ENCODE measurements at places on chromosomes 7 and 10. TPM values are rescaled to one million over a fixed set of nuclear protein-coding genes. Genes with fewer than 3 reads are reported as not detected.

DNA sequence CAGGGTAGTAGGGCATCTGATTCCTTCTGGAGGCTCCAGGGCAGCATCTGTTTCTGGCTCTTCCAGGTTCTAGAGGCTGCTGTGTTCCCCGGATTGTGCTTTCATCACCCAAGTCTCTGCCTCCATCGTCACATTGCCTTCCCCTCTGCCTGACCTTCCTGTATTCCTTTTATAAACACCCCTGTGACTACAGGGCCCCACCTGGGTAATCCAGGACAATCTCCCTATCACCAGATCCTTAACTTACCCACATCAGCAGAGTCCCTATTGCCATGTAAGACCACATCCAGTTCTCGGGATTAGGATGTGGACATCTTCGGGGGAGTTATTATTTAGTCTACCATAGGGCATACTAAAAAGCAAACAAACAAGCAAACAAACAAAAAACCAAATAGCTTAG lies 39.4 kb upstream of the AGR3 start:
- H3K36me3 ChIP-seq: no peaks in the 10 kb centered on the region
- no peak overlapping the region for H3K4me3 ChIP-seq

The KAZALD1 gene
- 1.4 TPM for total RNA-seq

DNA sequence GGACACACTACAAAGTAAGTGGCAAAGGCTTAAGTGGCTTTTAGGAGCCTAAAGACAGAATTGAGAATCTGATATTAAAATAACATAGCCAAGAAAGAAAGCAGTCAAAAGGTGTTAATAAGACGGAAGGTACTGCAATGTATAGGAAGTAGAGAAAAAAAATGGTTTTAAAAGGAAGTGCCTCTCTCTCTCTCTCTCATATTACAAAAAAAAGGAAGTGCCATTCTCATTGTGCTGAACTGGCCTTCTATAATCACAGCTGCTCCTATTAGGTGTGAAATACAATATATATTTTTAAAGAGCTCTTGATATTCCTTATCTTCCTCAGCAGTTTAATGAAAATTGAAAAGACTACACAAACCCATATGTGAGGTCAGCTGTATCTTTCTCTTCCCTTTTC lies 199.4 kb upstream of the NPVF start:
- H3K27me3 ChIP-seq: no peaks in the 10 kb centered on the region
- no peaks in the 10 kb centered on the region for H3K36me3 ChIP-seq
- no peak overlapping the region for H3K4me3 ChIP-seq
- peaks cover 7% of the 10 kb centered on the region for H3K4me1 ChIP-seq
- H3K27ac ChIP-seq: no peak overlapping the region

DNA sequence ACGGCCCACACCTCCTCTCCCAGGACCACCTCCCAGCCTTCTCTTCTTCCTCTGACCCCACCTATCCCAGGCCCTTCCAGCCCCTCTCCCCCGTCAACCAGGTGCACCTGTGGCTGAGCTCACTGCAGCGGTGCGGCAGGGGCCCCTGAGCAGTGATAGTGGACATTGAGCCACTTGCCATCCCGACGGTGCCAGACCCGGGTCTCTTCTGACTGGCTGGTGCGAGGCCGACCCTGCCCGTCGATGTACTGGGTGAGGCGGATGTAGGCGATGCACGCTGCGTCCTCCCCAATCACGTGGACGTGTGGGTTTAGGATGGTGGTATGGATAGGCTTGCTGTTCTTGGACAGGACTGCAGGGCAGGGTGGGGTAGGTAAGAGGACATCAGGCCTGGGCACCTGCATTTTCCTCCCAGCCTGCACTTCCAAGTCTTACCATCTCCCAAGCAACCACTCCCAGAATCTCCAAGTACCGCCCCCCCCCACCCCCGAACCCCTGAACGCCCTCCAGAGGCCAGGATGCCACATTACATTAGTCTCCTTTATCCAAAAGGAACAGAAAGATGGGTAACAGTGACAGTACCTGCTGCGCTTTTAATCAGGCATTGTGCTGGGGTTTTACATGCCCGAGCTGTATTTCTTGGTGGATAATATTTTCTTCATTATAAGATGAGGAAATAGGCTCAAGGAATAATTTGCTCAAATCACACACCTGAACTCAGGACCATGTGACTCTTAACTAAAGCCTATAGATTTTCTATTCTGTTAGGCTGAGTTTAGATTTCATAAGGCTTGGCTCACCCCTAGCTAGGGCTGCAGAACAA lies 3.7 kb upstream of the NDST2 start:
- DNase-seq: no peak
- no peaks in the 10 kb centered on the region for H3K4me1 ChIP-seq
- no peaks in the 10 kb centered on the region for H3K27me3 ChIP-seq
- H3K4me3 ChIP-seq: no peak overlapping the region

The OR6V1 gene
- not detected for total RNA-seq
